ENCODE measurements at places on chromosomes 5 and 9.

GRCh38 chr5:9437741-9438240, 108.1 kb downstream of the SEMA5A start:
- no peak for DNase-seq

- DNase-seq = no peak
Measured at GRCh38 chr5:9622971-9623421, 7.2 kb downstream of the TAS2R1 start.

GRCh38 chr5:41736641-41737040, 133.6 kb downstream of the OXCT1 start:
- DNase-seq = no peak

DNA sequence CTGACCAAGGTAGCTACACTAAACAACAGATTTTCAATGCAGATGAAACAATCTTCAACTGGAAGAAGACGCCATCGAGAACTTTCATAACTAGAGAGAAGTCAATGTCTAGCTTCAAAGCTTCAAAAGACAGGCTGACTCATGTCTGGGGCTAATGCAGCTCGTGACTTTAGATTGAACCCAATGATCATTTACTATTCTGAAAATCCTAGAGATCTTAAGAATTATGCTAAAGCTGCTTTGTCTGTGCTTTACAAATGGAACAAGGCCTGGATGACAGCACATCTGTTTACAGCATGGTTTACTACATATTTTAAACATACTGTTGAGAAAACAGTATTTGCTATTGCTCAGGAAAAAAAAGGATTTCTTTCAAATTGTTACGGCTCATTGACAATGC, 54.9 kb downstream of the RICTOR start:
- no peak for DNase-seq

- DNase-seq = no peak
Measured at GRCh38 chr9:69885931-69886330, 65.3 kb downstream of the CFAP95 start.

- DNase-seq = no peak
Measured at GRCh38 chr9:134307674-134308638, 18.3 kb upstream of the RXRA start.

GRCh38 chr5:88813244-88813643, 69.7 kb downstream of the MEF2C start:
- no peak for DNase-seq

DNA sequence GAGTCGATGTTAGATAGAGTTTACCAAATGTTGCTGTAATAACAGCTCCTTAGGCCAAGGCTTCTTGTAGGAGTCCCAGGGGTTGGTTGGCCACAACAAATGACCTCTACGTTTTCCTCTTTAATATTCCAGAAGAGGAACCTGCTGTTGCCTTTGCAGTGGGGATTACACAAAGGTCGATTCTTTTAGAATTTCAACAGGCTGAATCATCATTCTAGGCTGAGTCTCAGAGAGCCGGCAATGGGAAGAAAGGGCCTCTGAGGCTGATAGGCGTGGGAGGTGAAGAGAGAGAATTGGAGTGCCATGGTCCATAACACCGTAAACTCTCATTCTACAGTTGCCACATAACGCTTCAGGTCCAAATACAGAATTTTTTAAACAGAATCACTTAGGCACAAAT, 405.9 kb upstream of the DAP start:
- no peak for DNase-seq

GRCh38 chr9:123999661-124000060, 11.9 kb upstream of the LHX2 start:
- no peak for DNase-seq

- no peak for DNase-seq
Measured at GRCh38 chr5:90545511-90545910, 13.1 kb upstream of the ADGRV1 start.

- no peak for DNase-seq
Measured at GRCh38 chr5:100493996-100494395, 41.2 kb upstream of the FAM174A start.

DNA sequence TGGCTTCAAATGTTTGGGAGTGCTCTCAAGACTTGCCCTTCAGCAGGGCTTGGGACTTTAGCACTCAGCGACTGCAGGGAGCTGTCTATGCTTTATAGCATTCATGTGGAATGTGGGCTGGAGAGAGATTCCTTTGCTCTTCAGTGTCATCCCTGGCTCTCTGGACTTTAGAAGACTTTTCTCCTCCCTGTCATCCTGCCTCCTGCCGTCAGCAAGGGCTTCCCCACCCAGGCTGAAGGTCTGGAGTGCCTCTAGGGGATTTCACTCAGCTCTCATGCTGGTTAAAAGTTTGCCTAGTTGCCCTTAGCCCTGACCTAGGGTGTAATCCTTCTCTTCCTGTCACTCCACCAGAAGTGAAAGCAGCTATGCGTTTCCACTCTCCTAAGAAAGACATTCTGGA, 210.9 kb downstream of the FRMD3 start:
- no peak for DNase-seq

GRCh38 chr5:105816961-105817360, 1853.8 kb downstream of the EFNA5 start:
- DNase-seq = no peak

GRCh38 chr9:127867356-127868277, 9.9 kb downstream of the AK1 start:
- no peak for DNase-seq

GRCh38 chr5:95110118-95110517, 174.8 kb downstream of the MCTP1 start:
- no peak for DNase-seq

DNA sequence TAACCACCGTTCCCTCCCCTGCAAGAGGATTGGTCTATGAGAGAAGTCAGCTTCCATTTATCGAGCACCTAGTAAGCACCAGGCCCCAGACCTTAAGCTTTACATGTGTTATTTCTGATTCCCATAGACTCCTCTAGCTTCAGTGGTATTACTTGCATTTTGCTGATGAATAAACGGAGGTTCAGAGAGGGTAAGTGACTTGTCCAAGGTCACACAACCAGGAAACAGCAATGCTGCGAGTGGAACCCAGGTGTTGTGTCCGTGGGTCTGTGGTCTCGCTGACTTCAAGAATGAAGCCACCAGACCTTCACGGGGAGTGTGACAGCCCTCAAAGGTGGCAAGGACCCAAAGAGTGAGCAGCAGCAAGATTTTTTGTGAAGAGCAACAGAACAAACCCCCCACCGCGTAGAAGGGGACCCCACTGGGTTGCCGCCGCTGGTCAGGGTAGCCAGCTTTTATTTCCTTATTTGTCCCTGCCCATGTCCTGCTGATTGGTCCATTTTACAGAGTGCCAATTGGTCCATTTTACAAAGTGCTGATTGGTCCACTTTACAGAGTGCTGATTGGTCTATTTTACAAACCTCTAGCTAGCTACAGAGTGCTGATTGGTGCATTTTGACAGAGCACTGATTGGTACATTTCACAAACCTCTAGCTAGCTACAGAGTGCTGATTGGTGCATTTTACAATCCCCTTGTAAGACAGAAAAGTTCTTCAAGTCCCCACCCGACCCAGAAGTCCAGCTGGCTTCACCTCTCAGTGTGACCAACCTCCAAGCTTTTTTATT, 29.1 kb upstream of the KCNIP1 start:
- no peak for DNase-seq

GRCh38 chr9:75140261-75140660, 51.9 kb downstream of the OSTF1 start:
- DNase-seq = no peak

DNA sequence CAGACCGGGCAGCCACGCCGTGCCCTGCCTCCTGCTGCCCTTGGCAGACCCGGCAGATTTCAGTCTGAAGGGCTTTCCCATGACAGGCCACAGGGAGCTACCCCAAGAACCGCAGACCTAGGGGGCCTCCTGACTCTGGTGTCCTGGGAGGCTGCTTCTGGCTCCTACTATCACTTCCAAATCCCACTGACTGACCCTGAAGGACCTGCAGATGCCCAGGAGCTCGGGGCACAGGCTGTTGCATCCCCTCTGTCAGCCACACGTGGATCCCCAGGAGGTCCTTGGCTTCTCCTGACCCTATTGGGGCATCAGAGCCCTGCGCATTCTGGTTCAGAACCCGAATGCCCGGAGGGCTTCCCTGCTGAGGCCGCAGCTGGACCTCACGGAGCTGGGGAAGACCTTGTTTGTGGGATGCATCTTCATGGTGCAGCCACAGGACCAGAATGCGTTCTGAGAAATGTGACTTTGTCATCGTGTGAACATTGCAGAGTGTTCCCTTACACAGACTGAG, 81.3 kb upstream of the IRX4 start:
- DNase-seq = no peak

All from coronary artery (tissue), 2 donors.